ENCODE measurements at places on chromosomes 7 and 10.
A peak's percentile ranks its signal among the peaks of the same experiment; 100 is the strongest.

DNA sequence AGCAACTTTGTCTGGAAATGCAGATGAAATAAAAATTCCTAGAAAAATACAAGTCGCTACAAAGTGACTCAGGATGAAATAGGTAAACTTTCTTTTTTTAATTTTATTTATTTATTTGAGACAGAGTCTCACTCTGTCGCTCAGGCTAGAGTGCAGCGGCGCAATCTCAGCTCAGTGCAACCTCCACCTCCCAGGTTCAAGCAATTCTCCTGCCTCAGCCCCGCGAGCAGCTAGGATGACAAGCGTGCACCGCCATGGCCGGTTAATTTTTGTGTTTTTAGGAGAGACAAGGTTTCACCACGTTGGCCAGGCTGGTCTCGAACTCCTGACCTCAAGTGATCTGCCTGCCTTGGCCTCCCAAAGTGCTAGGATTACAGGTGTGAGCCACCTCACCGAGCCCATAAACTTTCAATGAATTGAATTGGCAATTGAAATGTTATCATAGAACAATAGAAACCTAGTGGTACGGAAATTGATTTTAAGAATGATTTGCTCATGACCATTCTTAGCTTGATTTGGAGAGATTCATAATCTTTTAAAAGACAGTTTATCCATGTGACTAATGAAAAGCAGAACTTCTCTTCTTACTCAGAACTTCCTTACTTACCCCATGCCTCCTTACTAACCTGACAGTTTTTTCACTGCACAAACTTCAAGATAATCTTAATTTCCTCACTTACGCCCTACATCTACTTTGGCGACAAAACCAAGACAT is 161.7 kb downstream of the FAM107B start:
- DNase-seq: no peak

- DNase-seq: no peak
Observed at GRCh38 chr7:108046952-108047506, 44.1 kb upstream of the LAMB1 start.

DNA sequence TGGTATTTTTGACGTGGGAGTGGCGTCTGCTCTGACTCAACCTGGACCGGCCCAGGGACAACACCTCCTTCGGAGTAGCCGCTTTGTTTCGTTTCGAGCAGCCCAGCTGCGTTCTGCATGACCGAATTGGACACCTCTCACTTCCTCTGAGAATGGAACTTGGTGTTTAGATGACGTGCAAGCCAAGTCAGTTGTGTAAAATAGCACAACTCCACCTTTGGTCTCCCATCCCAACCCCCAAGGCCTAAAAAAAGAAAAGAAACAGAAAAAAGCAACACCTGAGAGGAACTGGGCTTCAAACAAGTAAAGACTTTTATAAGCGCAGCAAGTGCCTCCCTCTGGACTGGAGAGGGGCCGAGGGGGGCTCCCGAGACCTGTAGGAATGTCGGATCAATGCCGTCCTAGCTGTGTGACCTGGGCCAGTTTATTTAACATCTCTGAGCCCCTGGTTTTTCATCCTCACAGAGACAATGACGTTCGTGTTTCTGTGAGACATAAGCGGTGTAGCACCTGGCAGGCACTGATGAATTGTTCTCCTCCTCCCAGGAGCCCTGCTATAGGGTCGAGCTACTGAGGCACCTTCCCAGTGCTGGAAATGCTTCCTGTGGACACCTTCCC is 52.0 kb upstream of the SMNDC1 start:
- DNase-seq: no peak

- no peak for DNase-seq
Observed at GRCh38 chr10:31580646-31581045, 261.6 kb downstream of the ZEB1 start.

- DNase-seq: no peak
Observed at GRCh38 chr7:155490697-155491628, 33.0 kb downstream of the EN2 start.

DNA sequence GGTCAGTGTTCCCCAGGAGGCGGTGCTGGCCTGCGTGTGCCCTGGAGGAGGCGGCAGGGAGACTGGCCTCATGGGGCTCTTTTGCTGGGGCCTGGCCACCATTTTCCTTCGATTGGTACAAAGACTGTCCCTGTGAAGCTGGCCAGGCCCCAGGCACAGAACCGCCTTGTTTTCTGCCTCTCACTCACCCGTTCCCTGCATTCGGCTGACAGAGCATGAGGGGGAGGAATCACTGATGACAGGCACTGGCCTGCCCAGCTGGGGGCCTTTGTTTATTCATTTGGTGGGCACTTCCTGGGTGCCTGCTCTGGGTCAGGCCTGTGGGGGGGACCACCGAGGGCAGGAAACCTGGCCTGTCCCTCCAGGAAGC is 139.2 kb downstream of the FAM53B start:
- DNase-seq: no peak

GRCh38 chr7:107564553-107565298 is 955 bp downstream of the DUS4L start:
- DNase-seq: no peak

DNA sequence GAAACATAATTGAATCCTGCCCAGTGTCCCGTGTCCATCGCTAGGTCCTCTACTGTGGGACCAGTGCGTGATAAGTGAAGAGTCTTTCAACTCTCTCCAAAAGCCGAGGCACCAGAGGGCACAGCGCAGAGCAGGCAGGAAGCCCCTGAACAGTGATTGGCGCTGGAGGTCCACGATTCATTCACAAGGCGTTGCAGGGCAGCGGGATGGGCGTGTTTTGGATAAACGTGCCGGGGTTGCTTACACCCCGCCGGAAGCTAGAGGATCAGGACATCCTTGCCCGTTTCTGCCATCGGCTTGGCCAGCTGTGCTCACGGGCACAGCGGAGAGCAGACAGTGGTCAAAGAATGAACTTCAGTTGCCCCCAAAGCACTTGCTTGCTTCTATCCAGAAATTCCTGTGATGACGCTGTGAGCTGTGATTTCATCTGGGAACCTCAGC is 86.0 kb upstream of the PFKP start:
- DNase-seq: no peak

GRCh38 chr7:154167807-154168206 is 115.6 kb downstream of the DPP6 start:
- no peak for DNase-seq

- DNase-seq: no peak
Observed at GRCh38 chr7:140200061-140200989, 23.5 kb upstream of the KDM7A start.

DNA sequence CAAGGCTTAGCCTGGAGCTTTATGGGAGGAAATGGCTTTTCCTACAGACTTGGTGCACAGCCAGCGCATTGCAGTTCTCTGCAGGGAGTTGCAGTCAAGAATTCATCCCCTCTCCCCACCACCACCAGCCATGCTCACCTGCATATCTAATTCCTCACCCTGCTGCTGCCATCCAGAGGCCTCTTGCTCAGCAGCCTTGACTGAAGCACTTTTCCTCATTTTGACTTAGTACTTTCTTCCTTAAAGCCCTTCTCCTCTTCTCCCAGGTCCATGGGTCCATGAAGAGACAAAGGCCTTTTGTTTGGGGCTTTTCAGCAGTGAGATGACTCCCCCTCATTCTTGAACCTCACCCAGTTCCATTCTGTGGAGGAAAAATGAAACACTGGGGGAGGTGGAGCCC is 39.7 kb upstream of the GPR141 start:
- no peak for DNase-seq

DNA sequence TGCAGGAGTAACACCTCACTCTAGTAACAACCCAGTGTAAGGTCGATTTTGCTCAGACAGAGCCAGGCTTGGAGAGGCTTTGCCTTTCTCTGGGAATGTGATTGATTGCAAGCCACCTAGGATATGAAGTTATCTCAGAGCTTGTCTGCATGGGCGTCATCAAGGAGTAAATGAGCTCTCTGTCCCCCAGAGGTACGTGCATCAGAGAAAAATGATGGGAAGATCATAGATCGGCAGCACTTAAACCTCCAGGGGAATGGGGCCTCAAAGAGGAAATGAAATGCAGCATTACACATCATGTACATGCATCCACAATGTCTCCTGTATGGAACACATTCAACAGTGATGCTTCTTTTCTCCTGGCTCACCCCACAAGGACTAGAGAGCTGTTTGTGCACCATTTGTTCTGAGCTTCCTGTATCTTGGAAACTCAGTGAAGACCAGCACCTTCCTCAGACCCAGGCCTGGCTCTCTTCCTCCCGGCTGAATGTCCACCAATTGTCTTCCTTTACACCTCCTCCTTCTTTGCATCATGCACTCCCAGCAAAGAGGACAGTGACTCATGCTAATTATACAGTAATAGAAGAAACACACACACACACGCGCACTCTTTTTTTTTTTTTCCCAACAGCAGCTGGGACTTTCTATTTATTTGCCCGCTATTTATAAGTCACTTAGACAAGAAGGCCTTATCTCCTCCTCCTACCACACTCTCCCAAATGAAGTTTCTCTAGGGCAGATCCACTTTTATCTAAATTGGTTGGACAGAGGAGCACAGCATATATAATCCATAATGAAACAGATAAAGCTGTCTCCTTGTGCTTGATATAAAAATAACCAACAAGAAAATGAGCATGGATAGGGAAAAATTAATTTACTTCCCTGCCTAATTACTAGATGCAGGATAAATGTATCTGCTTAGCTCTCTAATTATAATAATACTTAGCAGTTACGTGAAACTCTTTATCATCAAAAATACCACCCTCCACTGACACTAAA is 990.7 kb downstream of the CCSER2 start:
- DNase-seq: no peak

- no peak for DNase-seq
Observed at GRCh38 chr7:98548971-98549370, 68.1 kb upstream of the NPTX2 start.

GRCh38 chr10:24556750-24557742 is 166.6 kb downstream of the ARHGAP21 start:
- no peak for DNase-seq

DNA sequence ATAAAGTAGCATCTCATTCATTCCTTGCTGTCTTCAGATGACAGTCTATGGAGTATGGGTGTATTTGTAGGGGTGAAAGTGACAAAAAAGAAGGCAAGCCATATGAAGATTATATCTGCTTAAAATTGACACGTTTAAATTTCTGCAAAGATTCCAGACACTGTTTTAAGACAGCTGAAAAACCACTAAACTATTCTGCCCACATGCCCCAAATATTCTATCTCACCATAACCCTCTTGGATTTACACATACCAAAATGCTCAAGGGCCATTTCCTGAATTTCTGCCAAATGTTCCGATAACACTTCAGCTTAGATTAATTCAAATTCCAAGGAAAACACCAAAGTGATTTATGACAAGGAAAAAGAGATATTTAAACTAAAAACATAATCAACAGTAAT is 99.9 kb upstream of the IL6 start:
- DNase-seq: no peak

- peak; percentile 15 for DNase-seq
Observed at GRCh38 chr10:16787361-16787791, 29.8 kb downstream of the RSU1 start.

DNA sequence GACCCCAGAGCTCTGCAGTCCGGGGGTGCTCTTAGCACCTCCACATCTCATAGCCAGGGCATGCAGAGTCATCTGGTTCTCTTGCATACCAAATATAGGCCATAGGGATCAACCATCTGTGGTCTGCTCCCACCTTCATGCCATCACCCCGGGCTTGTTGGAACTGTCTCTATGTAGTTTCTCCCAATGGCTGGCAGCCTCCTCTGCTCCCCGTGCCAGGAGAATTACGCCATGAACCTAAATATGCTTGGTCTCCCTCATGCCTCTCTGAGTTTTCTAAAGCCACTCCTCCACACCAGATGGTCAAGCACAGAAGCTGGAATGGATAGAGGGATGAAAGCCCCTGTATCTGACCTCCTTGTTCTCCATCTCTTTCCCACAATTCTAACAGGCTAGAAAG is 302.6 kb upstream of the MYO3A start:
- no peak for DNase-seq

DNA sequence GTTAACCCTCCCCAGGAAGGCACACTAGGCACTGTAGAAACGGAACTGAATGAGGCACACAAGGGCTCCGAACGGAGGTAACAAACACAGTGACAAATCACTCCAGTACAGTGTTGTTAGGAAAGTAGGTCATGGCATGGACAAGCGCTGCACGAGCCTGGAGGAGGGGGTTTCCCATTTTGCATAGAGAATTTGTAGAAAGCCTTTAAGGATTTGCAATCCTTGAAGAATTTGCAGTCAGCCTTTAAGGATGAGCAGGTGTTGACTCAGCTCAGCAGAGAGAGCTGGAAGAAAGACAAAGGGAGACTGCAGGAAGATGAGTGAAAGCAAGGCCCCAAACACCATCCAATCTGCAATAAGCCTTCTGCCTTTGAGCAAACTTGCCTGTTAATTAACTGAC is 51.1 kb upstream of the PPP1R3C start:
- no peak for DNase-seq

DNA sequence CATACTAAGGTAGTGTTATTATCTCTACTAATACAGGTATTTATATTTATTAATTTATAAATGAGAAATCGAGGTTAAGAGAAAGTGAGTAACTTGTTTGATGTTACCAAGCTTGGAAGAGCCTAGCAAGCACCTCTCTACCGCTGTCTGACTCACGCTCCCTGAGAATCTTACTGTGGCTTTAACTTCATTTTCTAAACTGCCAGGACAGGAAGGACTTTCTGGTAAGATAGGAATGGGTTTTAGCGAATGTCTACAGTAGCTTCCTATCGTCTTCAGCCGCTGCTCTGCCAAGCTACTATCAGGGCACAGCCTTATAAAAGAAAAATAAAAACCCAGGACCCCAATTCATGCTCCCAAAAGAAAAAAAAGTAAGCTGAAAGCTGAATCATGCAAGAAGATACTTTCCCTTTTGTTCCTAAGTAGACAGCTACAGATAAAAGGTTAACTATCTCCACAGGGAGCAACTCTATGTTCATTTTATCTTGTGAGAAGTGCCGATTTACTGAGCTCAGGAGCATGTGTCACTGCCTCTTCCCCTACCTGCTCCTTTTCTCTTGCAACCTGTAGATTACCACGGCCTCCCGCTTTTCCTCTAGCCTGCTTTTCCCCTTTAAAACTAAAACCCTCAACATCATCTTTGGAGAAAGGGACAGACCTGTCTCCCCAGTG is 60.2 kb downstream of the THNSL1 start:
- no peak for DNase-seq

DNA sequence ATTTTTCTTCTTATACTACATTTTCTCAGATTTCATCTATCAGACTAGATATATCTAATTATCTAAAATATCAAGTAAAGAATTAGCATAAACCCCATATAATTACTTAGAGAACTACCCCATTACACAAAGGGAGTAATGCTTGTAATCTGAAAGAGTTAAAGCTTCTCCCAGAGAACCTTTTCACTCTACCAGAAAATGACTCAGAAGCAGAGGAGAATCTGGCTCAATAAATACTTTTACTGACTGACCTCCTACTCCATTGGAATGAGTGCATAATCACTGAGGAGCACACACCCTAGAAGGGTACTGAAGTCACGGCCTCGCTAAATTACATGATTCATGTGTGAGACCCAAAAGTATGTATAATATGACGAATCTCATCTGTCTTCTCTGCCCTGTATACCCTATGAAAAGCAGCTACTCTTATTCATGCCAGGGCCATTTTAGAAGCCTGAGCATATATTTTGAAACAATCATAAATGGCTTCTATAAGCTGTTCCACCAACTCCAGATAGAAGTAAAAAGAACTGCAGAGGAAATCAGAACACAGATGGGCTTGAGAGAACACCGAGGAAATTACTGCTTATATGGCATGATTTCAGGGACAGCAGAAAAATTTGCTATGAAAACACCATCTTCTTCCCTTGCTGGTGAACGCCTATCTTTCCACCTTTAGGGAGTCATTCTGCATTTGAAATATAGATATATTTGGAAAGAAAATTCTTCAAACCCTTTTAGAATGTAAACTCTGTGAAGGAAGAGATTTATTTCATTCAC is 32.7 kb downstream of the DNMBP start:
- no peak for DNase-seq

All from activated T-helper 1 cell treated with anti-CD3 and anti-CD28 coated beads, Interleukin-2, amount 50 U/mL, for 16 hours (primary cell).